Cerebellar cortex (tissue), 1 donor: ENCODE measurements at places on chromosomes 7 and 10.
A peak's percentile ranks its signal among the peaks of the same experiment; 100 is the strongest.

DNA sequence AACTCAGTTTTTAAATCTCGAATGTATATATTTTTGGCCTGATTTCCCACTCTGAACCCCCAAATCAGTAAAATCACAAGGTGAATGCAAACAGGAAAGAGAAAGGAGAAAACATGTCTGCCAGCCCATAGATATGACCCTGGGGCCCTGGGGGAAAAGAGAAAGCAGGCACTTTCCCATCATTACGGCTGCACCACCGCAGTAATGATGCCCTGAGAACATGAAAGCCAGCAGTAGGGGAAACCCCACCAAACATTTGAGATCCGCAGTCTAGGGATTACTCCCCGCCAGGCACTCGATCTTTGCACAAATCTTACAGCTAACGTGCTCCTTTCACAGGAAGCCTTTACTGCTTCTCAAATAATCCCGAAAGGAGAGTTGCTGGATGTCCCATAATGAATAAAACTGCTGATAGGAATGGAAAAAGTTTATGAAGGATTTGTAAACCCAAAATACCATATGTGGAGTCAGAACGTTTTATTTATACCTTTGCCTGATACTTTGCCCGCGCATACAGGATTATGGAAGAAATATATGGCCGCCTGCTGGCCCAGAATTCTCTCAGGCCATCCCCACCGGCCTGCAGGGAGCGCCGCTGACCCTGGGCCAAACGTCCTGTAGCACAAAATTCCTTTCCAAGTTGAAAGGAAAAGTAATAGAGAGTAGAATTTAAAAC, 180.0 kb upstream of the INHBA start:
- DNase-seq = no peak

DNA sequence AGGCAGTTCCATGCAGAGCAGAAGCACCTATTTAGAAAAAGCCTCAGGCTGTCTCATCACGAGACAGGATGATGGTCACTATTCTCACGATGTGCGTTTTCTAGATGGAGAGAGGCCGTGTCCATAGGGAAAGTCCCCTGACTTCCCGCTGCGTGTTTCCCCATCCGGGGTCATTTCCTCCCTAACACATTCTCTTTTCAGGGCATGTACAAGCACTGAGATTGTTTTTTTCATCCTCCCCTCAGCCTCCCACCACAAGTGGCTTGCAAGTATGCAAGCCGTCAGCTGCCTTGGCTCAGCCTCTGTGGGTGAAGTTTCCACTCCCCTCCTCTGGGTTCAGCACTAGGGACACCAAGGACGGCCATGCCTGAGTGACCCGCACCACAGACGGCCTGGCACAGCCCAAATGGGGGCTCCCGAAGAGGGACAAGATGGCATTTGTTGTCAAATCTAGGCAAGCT, 2.7 kb upstream of the CALML5 start:
- no peak for DNase-seq

- no peak for DNase-seq
Observed at GRCh38 chr10:132571650-132572544, 34.3 kb downstream of the INPP5A start.

DNA sequence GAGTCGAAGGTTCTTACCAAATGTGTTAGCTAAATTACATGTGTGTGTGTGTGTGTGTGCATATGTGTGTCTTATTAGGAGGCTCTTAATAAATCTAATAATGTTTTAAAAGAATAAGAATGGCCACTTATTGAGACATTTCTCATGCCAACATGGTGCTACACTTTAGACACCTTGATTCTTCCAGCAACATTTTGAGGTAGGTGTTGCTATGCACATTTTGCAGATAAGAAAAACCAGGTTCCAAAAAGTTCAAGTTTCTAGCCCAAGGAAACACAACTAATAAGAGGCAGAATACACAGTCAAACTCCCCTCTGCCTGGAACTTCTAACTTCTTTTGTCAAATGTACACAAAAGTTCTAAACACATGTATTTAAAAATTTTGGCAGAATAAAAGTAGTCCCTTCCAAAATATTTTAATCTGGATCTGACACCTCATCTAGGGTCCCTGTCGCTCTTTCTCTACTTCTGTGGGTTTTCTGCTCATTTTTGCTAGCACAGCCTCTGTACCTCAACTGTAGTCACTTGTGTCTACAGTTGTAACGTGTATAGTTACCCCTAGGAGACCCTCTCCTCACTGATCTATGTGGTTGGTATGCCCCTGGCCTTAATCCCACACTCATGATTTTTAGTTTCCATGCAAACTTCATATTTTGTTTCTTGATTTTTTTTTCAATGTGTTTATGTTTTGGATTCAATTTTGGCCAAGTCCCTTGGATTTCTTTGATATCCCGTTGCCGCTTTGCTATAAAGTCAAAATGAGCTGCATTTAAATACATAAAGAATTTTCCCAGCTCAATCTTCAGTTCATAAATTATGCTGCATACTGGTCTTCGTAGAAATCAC, 4.3 kb downstream of the ANKRD1 start:
- no peak for DNase-seq

DNA sequence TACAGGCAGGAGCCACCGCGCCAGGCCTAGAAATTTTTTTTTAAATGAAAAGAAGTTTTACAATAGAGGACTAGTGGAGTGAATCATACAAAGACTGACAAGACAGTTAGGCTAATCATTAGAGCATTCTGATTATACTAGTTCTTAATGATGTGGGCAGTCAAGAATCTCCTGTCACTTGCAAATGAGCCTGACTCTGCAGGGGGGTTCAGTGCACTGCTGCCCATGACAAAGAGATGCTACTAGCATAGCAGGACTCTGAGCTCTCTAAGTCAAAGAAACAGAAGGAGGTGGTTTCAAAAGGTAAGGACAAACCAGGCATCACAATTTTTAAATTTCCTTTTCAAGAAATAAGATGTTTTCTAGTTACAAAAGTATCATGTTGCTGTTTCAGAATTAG, 59.0 kb downstream of the CCDC6 start:
- DNase-seq = no peak

DNA sequence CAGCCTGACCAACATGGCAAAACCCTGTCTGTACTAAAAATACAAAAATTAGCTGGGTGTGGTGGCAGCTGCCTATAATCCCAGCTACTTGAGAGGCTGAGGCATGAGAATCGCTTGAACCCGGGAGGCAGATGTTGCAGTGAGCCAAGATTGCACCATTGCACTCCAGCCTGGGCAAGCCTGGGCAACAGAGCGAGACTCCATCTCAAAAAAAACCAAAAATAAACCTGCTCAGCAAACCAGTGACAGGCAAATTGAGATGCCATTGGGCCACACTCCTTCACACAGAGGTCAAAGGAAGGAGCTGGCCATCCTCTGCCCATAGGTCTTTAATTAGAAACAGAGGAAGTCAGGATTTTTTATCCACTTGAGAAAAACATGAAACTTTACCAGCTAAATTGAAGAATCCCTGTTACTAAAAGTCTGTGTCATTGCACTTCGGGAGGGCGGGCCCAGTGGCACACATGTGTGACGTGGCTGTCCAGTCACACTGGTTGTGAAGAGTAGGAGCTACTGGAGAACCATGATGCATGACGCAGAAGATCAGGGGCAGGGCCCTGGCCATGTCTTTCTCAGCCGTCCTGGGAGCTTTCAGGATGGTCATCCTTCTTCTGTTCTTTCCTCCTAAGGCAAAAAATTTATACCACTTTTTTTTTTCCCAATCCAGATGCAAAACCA, 118.3 kb upstream of the ZNF438 start:
- no peak for DNase-seq

GRCh38 chr7:71286924-71287323, 155.0 kb downstream of the GALNT17 start:
- no peak for DNase-seq

GRCh38 chr7:22944022-22944421, 69.9 kb downstream of the HYCC1 start:
- DNase-seq = no peak

GRCh38 chr7:142431491-142431890, 173.6 kb upstream of the PRSS58 start:
- DNase-seq = no peak

- no peak for DNase-seq
Observed at GRCh38 chr7:37416378-37417106, 32.1 kb downstream of the ELMO1 start.

DNA sequence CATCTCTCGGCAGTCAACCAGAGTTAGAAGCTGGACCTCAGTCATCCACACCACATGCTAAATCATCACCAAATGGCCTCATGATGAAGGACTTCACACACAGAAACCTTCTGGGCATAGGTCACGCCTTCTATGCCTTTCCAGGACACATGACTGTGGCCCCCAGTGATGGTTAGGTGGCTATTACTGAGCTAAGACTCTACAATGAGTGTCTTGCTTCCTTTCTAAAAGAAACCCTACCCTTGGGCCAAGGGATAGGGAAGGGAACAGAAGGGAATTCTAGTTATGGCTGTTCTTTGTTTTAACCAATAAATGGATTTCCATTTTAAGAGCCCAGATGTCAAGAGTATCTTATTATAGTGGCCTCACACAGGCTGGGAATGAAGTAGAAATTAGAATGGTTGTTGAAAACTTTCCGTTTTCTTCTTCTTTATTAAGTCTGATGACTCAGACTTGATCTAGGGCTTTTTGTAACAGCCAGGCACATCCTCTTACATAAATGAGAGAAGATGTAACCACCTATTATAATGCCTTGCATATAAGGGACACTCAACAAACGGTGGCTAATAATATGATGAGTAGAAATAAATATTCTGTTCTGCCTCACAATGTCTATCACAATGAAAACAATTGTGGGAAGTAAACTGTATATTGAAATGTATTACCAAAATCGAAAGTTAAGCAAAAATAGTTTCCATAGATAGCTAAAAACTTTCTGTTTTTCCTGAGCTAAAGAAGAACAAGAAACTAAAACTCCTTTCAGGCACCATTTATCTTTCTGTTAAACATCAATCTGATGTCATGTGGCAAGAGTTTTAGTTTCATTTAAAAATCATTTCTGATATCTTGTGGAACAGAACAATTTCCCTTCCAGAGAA, 62.5 kb upstream of the TOMM7 start:
- no peak for DNase-seq

- DNase-seq = peak; percentile 68
Observed at GRCh38 chr7:2273866-2274265, 31.8 kb downstream of the NUDT1 start.

DNA sequence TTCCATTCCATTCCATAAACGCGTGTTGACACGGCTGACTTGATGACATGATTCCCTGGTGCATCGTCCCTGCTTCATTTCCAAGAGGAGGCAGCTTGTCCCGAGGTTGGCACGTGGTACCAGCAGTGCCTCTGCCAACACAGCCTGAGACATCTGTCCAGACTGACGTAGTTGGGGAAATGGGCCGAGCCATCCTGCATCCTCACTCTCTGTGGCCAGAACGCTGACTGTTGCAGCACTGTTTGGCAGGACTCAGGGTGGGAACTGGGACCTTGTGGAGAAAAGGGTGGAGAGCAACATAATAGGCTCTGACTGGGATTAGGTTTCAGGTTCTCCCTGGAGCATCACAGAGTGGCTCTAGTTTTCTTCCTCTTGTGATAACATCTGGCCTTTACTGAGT, 118.6 kb upstream of the BTBD16 start:
- peak; percentile 85 for DNase-seq

DNA sequence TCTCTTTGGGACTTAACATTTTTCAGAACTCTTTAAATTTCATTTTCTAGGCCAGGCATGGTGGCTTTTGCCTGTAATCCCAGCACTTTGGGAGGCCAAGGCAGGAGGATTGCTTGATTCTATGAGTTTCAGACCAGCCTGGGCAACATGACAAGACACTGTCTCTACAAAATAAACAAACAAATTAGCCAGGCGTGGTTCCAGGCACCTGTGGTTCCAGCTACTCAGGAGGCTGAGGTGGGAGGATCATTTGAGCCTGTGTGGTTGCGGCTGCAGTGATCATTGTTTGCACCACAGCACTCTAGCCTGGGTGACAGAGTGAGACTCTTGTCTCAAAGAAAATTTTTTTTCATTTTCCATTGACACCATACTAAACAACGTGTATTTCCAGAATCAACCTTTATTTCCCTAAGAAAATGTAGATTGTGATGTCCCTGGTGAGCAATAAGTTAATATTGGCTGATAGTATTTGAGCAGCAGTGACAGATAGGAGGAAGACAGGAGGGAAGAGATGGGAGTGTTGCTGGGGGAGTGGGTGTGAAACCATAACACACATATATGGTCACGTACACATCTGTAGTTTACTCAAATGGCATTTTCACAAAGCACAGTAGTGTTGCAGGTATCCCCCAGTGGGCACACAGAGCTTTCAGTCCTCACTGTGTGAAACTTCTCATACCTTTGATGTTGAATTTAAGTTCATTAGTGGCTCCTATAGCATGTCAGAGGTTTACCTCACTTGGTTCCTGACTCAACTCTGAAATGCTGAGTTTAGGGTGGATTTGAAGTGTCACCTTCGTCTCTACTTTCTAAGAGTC, 205.6 kb downstream of the AUTS2 start:
- DNase-seq = no peak

DNA sequence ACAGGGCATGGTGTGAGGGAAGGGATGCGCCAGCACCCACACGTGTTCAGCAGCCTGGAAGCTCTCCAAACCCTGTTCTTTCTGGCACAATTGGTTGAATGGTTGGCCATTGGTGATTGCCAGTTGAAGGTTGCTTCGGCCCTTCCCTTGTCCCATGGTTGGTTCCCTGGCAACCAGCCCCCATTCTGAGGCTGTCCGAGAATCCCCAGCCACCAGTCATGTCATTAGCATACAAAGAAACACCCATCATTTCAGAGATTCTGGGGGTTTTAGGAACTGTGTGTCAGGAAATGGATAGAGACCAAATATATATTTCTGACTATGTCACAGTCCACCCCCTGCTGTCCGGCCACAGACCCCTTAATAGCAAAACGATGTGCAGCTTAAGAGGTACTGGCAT, 21.8 kb downstream of the FKBP6 start:
- DNase-seq = no peak

- DNase-seq = no peak
Observed at GRCh38 chr10:59405235-59405634, 42.9 kb upstream of the FAM13C start.

- no peak for DNase-seq
Observed at GRCh38 chr7:30703756-30704155, 21.5 kb upstream of the CRHR2 start.

DNA sequence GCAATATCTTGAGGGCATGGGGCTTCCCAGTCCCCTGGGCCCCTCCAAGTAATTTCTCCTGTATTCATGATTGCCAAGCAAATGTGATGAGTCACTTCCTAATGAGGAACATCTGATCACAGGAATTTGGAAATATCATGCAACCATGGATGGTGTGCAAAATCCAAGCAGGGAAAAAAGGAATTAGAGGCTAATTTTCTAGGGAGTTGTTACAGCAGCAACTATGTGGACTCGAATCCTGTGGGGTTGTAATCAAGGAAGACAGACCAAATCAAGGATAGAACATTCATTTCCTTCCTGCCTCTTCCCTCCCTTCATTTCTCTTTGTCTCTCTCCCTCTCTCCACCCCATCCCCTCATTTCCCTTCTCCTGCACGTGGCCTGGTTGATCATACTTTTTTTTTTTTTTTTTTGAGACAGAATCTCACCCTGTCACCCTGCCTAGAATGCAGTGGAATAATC, 23.9 kb upstream of the AGFG2 start:
- DNase-seq = no peak
